Stimulated activated CD8-positive, alpha-beta memory T cell treated with anti-CD3 and anti-CD28 coated beads, Interleukin-15, amount 100 ng/mL, for 48 hours (primary cell): ENCODE measurements at places on chromosomes 1 and 21.

DNA sequence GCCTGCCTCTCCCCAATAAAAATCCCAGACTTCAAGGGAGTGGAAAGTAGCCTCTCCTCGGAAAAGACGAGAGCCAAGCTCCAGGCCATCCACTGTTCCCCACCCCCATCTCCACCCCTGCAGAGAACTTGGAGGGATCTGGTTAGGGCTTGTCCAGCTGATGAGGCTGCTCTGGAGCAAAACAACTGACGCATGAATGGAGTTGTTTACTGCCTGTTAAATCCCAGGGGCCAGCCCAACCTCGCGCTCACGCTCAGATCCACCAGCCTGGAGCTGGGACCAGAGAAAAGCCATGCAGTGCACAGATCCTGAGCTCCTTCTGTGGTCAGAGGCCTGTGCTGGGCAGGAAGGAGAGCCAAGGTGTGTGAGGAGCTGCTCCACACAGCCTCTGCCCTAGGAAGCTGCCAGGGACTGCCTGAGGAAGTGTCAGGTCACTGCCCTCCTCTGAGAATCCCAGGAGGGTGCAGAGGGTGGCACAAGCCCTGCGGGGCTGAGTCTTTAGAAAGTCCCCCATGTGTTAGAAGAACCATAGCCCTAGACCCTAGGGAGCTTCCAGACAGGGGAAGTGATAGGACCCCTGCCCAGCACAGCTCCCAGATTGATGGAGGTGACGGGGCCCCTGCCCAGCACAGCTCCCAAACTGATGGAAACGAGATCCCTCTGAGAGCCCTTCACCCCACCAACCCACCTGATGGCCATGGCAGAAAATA is 109.0 kb upstream of the IPO9 start:
- no peak for DNase-seq

DNA sequence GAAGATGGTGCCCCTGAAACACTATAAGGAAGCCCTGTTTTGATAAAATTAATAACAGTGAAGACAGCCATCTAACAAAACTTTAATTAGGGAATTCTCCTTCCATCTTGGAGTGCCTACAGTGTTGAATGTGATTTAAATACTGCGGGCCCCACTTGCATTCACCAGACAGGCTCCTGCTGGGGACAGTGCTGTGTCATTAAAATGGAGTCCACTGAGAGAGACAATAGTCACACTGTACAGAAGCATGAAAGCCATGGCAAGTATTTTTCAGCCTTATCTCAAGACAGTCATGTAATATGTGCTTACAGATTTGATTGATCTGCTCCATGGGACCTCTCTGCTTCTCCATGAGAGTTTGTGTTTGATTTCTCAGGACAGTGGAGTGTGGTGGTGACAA is 29.7 kb upstream of the ZBTB18 start:
- DNase-seq, result no peak

DNA sequence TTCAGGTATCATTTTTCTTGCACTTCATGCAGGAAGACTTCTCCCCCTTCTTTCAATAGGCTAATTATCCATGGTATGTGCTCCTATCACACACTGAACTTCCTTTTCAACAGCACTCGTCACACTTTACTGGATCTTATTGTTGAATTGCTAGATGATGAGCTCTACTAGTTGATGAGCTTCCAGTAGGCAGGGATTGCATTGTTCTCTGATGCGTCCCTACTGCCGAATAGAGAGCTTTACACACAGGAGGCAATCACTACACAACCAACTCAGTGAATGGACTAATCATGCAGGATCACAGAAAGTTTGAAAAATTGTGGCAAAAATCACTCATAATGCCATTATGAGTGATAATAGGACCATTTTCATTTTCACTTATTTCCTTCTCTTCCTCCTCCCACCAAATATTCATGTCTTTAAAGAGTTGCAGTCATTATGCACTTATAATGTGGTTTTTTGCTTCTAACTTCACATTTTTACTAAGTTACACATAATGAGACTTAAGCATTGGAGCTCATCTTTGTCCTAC is 128.1 kb upstream of the ZNF648 start:
- DNase-seq, result no peak

DNA sequence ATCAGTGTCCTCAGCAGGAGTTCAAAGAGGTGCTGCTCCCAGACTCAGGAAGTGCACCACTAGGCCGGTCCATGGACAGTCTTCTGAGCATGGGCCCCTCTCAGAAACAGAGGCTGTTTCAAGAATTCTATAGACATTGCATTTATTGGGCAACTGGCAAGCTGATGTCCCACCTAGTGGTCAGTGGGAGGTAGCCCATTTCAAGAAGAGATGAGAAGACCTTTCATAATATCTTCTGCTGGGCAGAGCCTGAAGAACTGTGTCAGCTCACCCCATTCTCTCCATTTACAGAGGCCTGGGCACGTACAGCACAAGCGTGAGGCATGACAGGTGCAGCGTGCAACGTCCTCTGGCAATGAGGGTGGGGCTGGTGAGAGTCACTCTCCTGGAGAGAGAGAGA is 216.0 kb downstream of the DYRK1A start:
- DNase-seq, result no peak

- no peak for DNase-seq
Measured at GRCh38 chr1:54986025-54986424, 5.6 kb downstream of the TMEM61 start.

GRCh38 chr1:29793653-29794348 is 557.5 kb downstream of the PTPRU start:
- DNase-seq, result no peak

DNA sequence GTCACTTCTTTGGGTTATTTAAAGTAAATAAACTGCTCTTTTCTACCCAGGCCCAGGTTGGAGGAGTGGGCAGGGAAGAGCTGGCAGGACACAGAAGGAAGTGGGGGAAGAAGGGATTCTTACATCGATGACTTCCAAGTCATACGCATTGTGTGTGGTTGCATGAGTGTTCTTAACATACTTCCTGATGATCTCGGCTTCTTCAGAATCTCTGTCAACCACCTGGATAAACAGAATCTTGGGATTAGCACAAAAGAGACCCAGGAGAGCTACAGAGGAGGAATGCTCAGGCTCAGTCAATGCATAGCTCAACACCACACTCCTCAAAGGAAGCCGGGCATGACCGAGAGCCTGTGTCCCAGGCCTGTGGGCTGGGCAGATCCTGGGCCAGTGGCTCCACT is 42.1 kb downstream of the PARP1 start:
- DNase-seq, result no peak

DNA sequence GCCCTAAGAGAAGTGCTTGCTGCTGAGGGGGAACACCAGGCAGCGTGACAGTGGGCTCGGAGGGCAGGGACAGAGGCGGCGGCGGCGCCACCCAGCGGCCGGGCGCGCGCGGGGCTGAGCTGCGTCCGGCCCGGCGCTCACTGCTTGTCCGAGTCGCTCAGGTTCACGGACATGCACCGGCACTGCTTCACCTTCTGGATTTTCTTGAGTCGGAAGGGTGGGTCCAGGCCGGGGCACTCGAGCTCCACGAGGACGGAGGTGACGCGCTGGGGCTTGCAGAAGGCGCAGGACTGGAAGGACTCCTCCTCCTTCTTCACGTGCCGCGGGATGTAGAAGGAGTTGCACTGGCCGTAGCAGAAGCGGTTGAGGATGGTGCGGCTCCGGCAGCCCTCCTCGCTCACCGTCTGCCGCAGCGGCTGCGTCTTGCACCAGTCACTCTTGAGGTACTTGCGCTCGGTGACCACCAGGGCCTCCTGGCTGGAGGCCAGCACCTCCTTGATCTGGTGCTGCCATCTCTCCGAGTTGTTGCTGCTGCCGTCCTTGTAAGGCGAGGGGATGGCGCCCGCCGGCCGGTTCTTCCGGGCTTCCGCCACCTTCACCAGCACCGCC is 119.0 kb downstream of the GREM2 start:
- no peak for DNase-seq

- DNase-seq, result no peak
Measured at GRCh38 chr1:185439727-185440415, 122.8 kb upstream of the IVNS1ABP start.

DNA sequence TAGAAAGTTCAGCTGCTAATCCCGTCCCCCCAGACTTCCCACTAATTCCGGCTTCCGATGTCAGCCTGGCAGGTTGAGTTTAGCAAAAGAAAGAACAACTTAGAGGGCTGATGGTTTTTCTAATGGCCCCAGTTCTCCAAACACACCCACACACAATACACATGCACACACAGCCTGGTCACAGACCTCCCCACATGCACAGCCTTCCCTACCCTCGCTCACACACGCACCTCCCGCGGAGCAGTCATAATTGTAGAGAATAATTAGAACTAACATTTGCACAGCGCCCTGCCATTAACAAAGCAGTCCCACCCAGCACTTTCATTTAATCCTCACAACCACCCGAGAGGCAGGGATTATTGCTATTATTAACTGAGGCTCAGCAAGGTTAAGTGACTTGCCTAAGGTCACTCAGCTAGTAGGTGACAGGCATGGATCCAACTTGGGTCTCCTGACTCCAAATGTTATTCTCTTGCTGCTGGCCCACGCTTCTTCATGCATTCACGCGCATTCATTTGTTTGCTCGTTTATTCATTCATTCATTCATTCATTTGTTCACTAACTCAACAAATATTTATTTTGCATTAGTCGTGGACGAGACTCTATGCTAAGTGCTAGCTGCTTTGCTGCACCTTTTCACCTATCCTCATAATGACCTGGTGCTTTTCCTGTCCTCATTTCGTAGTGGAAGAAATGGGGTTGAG is 274.9 kb downstream of the FOXD2 start:
- DNase-seq, result no peak

- no peak for DNase-seq
Measured at GRCh38 chr1:70034403-70034802, 171.0 kb downstream of the LRRC40 start.

DNA sequence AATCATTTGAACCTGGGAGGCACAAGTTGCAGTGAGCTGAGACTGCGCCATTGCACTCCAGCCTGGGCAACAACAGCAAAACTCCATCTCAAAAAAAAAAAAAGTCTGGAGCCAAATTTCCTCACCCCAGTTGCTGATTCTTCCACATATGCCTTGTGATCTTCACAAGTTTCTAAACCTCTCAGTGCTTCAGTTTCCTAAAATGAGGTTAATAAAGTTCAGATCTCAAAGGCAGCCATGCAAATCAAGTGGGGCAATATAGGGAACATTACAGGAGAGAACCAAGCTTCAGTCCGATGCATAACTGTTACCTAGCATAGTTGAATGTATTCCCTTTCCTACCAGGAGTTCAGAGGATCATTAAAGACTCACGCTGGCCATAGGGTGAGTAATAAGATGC is 4.8 kb downstream of the ITLN1 start:
- DNase-seq, result no peak

- no peak for DNase-seq
Measured at GRCh38 chr1:159795534-159795933, 6.6 kb upstream of the FCRL6 start.

DNA sequence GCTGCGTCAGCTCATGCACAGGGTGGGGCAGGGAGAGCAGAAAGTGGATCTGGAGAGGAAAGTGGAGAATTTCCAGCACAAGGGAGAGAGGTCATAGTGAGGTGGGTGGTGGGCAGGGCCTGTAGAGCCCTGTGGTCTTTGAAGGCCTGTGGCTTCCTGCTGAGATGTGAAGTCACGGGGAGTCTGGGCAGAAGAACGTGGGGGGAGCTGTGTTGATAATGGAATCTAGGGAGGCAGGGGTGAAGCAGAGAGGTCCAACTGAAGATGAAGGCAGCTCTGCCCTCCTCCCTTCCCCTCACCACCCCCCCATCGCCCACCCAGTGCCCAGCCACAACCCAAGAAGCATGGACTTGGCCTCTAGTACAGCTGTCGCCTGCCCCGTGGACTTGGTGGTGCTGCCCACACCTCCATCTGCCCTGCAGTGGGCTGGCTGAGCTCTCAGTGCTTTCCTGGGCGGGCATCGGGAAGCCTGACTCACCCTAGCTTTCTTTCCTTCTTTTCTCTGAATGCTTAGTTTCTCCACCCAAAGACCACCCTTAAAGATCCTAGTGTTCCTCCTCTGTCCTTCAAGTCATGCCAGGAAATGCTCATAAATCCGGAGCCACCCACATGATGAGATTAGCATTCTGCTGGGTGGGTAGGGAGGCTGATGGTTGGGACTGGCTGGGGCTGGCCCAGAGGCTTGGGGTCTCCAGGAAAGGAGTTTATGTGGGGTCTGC is 186.1 kb downstream of the TRABD2B start:
- DNase-seq, result no peak

DNA sequence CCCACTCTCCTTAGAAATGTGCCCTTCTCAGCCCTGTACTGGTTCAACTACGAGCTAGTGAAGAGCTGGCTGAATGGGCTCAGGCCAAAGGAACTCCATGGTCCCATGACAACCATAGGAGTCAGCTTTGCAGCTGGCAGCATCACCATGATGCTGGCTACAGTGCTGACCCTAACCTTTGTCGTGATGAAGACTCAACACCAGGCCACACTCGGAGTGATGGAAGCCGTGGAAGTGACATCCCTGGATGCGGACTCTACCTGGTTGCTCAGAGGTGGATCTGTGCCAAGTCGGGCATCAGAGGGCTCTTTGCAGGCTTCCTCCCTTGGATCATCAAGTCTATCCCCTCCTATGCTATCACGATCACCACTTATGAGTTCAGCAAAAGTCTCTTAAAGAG is 11.6 kb downstream of the KDM5B start:
- DNase-seq, result no peak

GRCh38 chr1:62962901-62963776 is 179.2 kb downstream of the ATG4C start:
- no peak for DNase-seq

- no peak for DNase-seq
Measured at GRCh38 chr1:53595906-53596305, 136.7 kb downstream of the DMRTB1 start.

DNA sequence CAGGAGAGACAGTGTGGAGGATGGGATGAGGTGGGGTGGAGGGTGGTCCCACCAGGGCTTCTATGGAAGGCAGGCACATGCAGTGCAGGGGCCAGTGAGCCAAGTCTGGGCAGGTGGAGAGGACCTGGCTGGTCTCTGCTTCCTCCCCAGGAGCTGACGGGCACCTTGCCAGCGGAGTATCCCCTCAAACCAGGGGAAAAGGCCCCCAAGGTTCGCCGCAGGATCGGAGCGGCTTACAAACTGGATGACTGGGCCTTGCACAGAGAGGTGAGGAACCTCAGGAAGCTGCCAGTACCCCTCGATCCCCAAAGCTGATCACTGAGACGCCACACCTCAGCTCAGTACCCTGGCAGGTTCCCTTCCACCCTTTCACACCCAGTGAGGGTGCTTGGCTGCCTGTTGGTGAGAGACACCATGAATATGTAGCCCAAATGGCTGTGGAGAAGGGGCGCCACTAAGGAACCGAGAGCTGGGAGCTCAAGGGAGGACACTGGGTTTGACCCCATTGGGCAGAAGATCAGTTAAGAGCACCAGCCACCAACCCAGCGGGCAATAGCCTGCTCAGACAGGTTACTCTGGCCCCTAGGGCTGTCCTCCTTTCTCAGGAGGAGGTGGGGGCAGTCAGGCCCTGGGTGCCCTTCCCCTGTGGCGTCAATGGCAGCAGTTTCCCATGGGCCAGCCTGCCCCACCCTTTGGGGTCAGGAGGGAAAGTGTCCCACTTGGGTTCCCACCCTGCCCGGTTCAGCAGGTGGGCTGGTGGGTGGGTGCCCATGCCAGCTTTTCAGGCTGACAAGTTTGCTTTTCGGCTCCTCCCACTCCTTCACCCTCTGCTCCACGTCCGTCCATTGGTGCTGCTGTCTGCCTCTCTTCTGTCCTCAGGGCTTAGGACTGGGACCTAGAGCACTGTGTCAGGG is 5.5 kb downstream of the INAVA start:
- no peak for DNase-seq
